AG09309 (cell line): ENCODE measurements at places on chromosomes 6 and 20.

DNA sequence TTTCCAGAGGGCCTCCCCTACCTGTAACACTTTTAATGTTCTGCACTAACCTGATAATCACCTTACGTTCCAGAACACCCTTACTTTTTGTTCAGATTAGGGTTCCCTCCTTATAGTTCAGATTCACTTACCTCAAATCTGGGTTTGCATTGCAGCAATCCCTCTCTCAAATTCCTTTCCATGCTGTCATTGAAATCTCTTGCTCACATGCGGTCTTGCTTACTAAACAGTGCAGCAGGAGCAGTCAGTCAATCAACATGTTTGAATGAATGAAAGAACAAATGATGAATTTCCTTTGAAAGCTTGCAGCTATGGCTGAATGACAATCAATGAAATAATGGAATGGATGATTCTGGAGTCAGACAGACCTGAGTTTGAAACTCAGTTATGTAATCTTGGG lies 200.1 kb downstream of the HIVEP2 start:
- no peak for DNase-seq

DNA sequence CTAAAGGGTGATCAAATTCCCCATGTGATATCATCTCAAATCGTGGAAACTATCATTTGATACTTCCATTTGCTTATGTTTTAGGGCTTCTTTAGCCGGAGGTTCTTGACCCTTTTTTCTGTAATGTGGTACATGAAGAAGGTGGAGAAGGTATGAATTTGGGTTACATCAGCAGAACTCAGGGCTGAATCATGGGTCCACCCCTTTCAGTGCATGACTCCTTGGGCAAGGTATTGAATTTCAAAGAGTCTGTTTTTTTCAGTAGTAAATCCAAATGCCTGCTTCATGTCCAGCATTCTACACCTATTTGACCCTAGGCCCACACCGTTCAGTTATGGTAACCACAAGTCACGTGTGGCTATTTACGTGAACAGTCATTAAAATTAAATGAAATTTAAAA lies 30.6 kb upstream of the QKI start:
- no peak for DNase-seq

DNA sequence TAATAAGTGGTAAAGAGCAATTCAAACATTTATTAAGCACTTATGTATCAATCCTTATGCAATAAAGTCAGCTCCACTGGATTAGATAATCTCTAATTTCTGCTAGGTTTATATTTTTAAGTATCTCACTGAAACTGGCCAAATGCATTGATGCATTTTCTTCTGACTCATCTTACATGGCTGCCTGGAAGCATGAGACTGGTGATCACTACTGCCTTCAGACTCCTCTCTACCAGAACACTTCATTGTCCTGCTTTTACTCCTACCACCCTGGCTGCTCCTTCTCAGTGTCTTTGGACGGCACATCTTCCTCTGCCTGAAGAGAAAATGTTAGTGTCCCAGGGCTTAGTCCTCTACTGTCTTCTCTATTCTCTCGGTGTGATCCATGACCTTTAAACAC lies 7.4 kb downstream of the CEP85L start:
- DNase-seq, result no peak

GRCh38 chr6:157670466-157671186 lies 152.4 kb upstream of the SNX9 start:
- no peak for DNase-seq

- DNase-seq, result no peak
Measured at GRCh38 chr20:4415281-4415680, 306.4 kb upstream of the PRND start.
